ENCODE measurements at places on chromosomes 1 and 21. TPM values are rescaled to one million over a fixed set of nuclear protein-coding genes. Genes with fewer than 3 reads are reported as not detected.

- H3K27me3 ChIP-seq: peaks cover 12% of the 10 kb centered on the region
- H3K27ac ChIP-seq: no peak overlapping the region
- no peak for DNase-seq
- H3K4me3 ChIP-seq: no peak overlapping the region
- peaks cover 3% of the 10 kb centered on the region for H3K4me1 ChIP-seq
Observed at GRCh38 chr1:183946320-183946613, 91.3 kb downstream of the COLGALT2 start.

- peaks cover 2% of the 10 kb centered on the region for H3K36me3 ChIP-seq
- no peaks in the 10 kb centered on the region for H3K27me3 ChIP-seq
- H3K4me3 ChIP-seq: no peak overlapping the region
Observed at GRCh38 chr1:162541619-162542141, 19.8 kb upstream of the UAP1 start.

DNA sequence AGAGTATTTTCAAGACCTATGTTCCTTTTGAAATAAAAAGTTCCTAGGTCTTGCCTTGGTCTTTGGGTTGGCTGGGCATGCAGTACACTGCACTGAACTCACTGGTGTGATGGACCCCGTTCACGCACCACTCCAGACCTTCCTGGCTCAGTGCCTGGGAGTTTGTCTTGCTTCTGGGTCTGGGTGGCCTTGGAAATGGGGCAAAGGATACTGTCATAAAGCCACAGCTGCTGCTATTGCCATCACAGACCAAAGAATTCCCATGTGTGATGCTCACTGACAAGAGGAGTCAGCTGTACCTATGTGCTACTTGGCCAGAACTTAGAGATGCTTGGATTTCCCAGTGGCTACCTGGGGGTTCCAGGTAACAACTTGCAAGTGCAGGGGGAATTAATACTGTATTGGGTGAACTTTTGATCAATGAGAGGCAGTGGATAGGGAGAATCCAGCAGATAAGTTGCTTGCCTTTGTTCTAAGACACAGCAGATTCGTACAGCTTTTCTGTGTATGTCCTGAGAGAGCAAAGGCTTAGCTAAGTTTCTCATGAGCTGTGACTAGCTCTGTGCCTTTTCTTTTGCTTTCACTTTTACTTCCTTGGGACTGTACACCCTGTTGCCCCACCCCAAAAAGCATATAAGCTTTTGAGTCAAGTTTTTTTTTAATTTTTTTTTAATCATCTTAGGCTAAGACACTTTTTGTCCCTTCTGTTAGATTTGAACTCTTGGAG lies 115.3 kb downstream of the RUNX1 start:
- DNase-seq: peak; percentile 83
- no peaks in the 10 kb centered on the region for H3K27me3 ChIP-seq
- peaks cover 10% of the 10 kb centered on the region for H3K36me3 ChIP-seq
- peak overlapping the region; percentile 85 for H3K27ac ChIP-seq
- H3K4me1 ChIP-seq: peaks cover 72% of the 10 kb centered on the region

GRCh38 chr1:164759979-164760469 lies 201.0 kb downstream of the PBX1 start:
- no peaks in the 10 kb centered on the region for H3K27me3 ChIP-seq
- no peak for DNase-seq
- H3K4me1 ChIP-seq: no peaks in the 10 kb centered on the region

- H3K27me3 ChIP-seq: peaks cover 46% of the 10 kb centered on the region
- no peak overlapping the region for H3K4me3 ChIP-seq
- DNase-seq: no peak
- H3K4me1 ChIP-seq: no peaks in the 10 kb centered on the region
- no peak overlapping the region for H3K27ac ChIP-seq
- no peaks in the 10 kb centered on the region for H3K36me3 ChIP-seq
Observed at GRCh38 chr1:184021728-184022127, 15.8 kb downstream of the COLGALT2 start.

The PUSL1 gene
- total RNA-seq: 33.4 TPM

- DNase-seq: no peak
- H3K4me1 ChIP-seq: no peaks in the 10 kb centered on the region
- H3K27me3 ChIP-seq: no peaks in the 10 kb centered on the region
- H3K4me3 ChIP-seq: no peak overlapping the region
- no peak overlapping the region for H3K27ac ChIP-seq
Observed at GRCh38 chr1:49051647-49052046, 275.0 kb upstream of the BEND5 start.

The HLX gene
- total RNA-seq: 5.7 TPM

The DNAJC6 gene
- total RNA-seq: 4.0 TPM

- no peak for DNase-seq
- H3K27me3 ChIP-seq: peaks cover 83% of the 10 kb centered on the region
- no peaks in the 10 kb centered on the region for H3K36me3 ChIP-seq
- peaks cover 19% of the 10 kb centered on the region for H3K4me1 ChIP-seq
- peak within 1 kb of the TSS; percentile 81 for H3K4me3 ChIP-seq
Observed at GRCh38 chr1:47232187-47232874, at the start of gene TAL1. Gene TAL1, minus strand, starts transcription at chr1:47232225. Its CDS starts 6,337 bp downstream, at chr1:47225888.

The CRYAA gene
- not detected for total RNA-seq

GRCh38 chr21:31781737-31782136 lies 49.8 kb upstream of the SCAF4 start:
- no peak overlapping the region for H3K4me3 ChIP-seq
- no peak for DNase-seq
- peaks cover 4% of the 10 kb centered on the region for H3K27me3 ChIP-seq
- H3K4me1 ChIP-seq: peaks cover 2% of the 10 kb centered on the region

DNA sequence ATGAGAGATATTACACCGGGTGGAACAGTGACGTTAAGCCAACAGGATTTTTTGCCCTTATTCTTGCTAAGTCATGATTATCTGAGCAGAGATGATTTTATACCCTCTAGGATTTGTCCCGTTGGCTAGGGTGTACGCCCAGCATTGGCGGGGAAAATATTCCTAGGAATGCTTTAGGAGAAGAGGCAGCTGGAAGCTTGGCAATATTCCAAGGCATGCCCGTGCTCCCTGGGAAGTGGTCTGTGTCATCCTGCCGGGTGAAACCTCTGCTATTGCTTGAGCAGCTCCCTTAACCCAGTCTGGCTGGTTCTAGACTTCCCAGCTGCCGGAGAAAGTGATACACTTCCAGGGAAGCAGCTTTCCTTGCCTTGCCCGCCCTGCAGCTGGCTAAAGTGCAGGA lies 16.2 kb downstream of the CHRNB2 start:
- no peaks in the 10 kb centered on the region for H3K27me3 ChIP-seq
- peaks cover 5% of the 10 kb centered on the region for H3K4me1 ChIP-seq
- H3K27ac ChIP-seq: no peak overlapping the region
- DNase-seq: no peak

- H3K27ac ChIP-seq: no peak overlapping the region
- peaks cover 5% of the 10 kb centered on the region for H3K36me3 ChIP-seq
- H3K4me3 ChIP-seq: no peak overlapping the region
- peaks cover 13% of the 10 kb centered on the region for H3K4me1 ChIP-seq
- no peak for DNase-seq
Observed at GRCh38 chr21:17903029-17903806, 84.1 kb upstream of the C21orf91 start.

The ERG gene
- total RNA-seq: 0.14 TPM

- peaks cover 12% of the 10 kb centered on the region for H3K27me3 ChIP-seq
- H3K4me3 ChIP-seq: no peak overlapping the region
- no peaks in the 10 kb centered on the region for H3K36me3 ChIP-seq
- no peak overlapping the region for H3K27ac ChIP-seq
- no peak for DNase-seq
Observed at GRCh38 chr1:174090471-174090870, 68.3 kb upstream of the RC3H1 start.

DNA sequence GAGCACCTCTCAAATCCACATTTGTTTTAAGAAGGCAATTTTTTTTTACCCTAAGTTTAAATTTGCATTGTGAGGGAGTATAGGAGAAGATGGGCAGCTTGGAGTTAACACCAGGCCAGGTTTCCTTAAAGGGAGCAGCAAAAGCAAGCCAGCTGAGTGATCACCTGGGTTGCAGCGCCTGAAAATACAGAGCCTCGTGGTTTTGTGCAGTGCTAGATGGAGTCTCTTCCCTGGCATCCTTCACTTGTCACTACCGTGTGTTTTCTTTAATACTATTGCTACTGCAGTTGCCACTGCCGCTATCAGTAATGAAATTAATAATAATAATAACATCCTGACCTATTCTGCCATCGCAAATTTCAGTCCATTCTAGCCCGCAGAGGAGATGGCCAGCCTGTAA lies 35.2 kb upstream of the VAV3 start:
- no peaks in the 10 kb centered on the region for H3K36me3 ChIP-seq
- no peak overlapping the region for H3K4me3 ChIP-seq
- H3K27ac ChIP-seq: no peak overlapping the region
- no peaks in the 10 kb centered on the region for H3K4me1 ChIP-seq
- no peaks in the 10 kb centered on the region for H3K27me3 ChIP-seq

The ATAD3B gene
- 98.5 TPM for total RNA-seq

The DNASE2B gene
- not detected for total RNA-seq

DNA sequence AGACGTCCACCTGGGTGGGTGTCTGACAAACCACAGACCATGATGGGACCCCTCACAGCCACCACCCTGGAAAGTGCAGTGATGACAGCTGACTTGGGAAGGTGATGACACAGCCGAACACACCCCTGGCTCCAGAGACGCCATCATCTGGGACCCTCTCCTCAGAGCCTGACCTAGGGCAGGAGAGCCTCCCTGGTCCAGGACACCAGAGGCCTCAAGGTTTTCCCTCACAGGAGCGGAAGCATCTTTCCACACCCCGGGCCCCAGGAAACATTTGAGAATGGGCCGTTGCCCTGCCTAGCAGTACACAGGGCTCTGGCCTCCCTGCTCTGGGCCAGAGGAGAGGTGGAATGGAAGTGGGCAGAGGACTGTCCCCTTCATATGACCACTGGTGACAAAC lies 79.7 kb downstream of the SYT2 start:
- H3K36me3 ChIP-seq: no peaks in the 10 kb centered on the region
- H3K27ac ChIP-seq: no peak overlapping the region
- peaks cover 21% of the 10 kb centered on the region for H3K4me1 ChIP-seq
- no peak overlapping the region for H3K4me3 ChIP-seq
- peaks cover 56% of the 10 kb centered on the region for H3K27me3 ChIP-seq
- DNase-seq: no peak

GRCh38 chr21:19844334-19844733 lies 1153.9 kb upstream of the NCAM2 start:
- no peaks in the 10 kb centered on the region for H3K36me3 ChIP-seq
- H3K4me3 ChIP-seq: no peak overlapping the region
- no peak overlapping the region for H3K27ac ChIP-seq
- no peaks in the 10 kb centered on the region for H3K27me3 ChIP-seq

GRCh38 chr1:94954263-94955220 lies 27.6 kb upstream of the CNN3 start:
- H3K4me3 ChIP-seq: no peak overlapping the region
- H3K36me3 ChIP-seq: no peaks in the 10 kb centered on the region
- DNase-seq: no peak

GRCh38 chr1:99218572-99218971 lies 45.7 kb upstream of the PLPPR4 start:
- no peaks in the 10 kb centered on the region for H3K4me1 ChIP-seq
- no peak overlapping the region for H3K4me3 ChIP-seq
- H3K27me3 ChIP-seq: peaks cover 2% of the 10 kb centered on the region
- H3K27ac ChIP-seq: no peak overlapping the region

DNA sequence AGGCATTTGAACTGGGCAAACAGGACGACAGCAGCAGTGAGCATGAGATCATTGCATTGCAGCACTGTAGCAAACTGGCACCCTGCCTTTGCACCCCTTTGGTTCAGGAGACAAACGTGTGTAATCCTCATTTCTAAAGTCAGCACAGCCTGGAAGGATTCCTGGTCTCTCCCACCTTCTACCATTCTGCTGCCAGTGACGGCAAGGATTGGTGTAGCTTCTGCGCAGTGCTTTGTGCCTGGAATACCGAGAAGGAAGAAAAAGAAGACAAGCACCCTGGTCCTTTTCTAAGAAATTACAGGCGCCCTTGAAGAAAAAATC lies 805.3 kb downstream of the USP25 start:
- no peaks in the 10 kb centered on the region for H3K4me1 ChIP-seq
- no peak for DNase-seq
- H3K27me3 ChIP-seq: no peaks in the 10 kb centered on the region
- H3K36me3 ChIP-seq: no peaks in the 10 kb centered on the region
- H3K27ac ChIP-seq: no peak overlapping the region

GRCh38 chr21:21373969-21374368 lies 375.8 kb downstream of the NCAM2 start:
- H3K36me3 ChIP-seq: no peaks in the 10 kb centered on the region
- H3K27ac ChIP-seq: no peak overlapping the region
- no peaks in the 10 kb centered on the region for H3K4me1 ChIP-seq
- no peak overlapping the region for H3K4me3 ChIP-seq
- no peaks in the 10 kb centered on the region for H3K27me3 ChIP-seq

DNA sequence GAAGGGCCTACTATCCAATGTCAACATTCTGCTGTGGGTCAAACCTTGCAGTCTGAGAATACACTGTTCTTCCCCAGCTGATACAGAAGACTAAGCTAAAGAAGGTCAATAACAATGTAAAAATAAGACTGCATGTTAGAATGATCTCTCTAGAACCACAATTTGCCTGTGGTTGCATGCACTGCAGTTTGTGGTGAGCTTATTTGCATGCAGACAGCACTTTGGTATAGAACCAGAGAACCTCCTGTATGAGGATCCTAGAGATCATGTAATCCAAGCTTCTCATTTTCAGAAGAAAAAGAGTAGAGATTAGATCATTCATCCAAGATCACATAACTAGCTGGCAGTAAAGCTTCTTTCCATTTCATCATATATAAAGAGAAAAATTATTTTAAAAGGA lies 15.8 kb downstream of the SYNJ1 start:
- DNase-seq: peak; percentile 77
- peaks cover 20% of the 10 kb centered on the region for H3K36me3 ChIP-seq
- H3K27me3 ChIP-seq: no peaks in the 10 kb centered on the region
- H3K4me3 ChIP-seq: peak overlapping the region; percentile 24
- peaks cover 15% of the 10 kb centered on the region for H3K4me1 ChIP-seq

GRCh38 chr1:104797982-104798381 lies 1048.3 kb downstream of the AMY1C start:
- no peaks in the 10 kb centered on the region for H3K36me3 ChIP-seq
- no peak overlapping the region for H3K4me3 ChIP-seq
- no peaks in the 10 kb centered on the region for H3K27me3 ChIP-seq
- no peak for DNase-seq
- no peak overlapping the region for H3K27ac ChIP-seq

DNA sequence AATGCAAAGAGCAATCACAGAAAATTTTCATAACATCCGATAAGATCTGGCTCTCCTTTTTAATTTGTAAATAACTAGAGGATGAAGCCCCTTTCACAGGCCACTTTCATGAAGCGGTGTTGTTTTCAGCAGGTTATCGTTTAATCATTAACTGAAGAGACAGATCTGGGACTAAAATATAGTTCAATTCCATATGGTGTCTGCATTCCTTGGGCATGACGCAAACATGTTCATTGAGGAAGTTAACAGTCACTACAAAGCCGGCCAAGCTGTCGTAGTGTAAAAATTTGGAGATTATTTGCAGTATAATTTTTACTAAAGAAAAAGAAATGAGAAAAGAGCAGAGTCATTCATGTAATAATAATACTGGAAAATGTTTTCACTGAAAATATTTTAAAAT lies 565.2 kb upstream of the ADAMTS5 start:
- H3K4me1 ChIP-seq: no peaks in the 10 kb centered on the region
- H3K27ac ChIP-seq: no peak overlapping the region
- no peak overlapping the region for H3K4me3 ChIP-seq
- H3K27me3 ChIP-seq: no peaks in the 10 kb centered on the region

Data from activated CD4-positive, alpha-beta T cell treated with anti-CD3 and anti-CD28 coated beads, Interleukin-2, amount 10 ng/mL, durations not matched to agents 24 days and 14 days (primary cell).